ENCODE measurements at places on chromosomes 1 and 21.

DNA sequence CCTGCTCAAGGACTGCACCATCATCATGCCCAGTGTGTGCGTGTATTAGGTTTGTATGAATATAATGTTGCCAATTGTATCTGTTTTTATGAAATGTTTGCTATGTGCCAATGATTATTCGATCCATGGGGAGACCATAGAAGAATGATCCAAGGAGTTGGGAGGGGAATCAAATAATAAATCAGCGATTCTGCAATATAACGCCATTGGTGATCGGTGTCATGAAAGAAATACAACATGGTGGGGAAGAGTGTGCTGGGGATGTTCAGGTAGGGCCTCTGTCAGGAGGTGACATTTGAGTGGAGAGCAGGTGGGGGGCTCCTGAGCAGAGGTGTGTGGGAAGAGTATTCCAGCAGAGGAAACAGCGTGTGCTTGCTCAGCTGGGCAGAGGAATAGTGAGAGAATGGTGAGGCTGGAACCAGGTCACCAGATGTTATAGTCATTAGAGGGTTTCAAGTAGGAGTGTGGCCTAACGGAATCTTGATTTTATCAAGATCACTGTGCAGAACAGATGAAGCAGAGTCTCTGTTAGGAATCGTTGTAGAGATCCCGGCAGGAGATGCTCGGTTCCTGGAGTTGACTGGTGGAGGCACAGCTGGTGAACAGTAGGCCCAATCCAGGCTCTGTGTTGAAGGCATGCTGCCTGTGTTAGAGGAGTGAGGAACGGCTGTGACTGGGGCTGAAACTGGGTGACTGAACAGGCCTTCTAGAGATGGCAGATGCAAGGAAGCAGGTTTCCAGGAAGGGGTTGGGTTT lies 2.9 kb upstream of the ZNF496 start:
- DNase-seq = no peak

- DNase-seq = no peak
Observed at GRCh38 chr1:85578321-85579295, 2.0 kb upstream of the CCN1 start.

GRCh38 chr1:33143176-33143575 lies 38.7 kb downstream of the TRIM62 start:
- no peak for DNase-seq

DNA sequence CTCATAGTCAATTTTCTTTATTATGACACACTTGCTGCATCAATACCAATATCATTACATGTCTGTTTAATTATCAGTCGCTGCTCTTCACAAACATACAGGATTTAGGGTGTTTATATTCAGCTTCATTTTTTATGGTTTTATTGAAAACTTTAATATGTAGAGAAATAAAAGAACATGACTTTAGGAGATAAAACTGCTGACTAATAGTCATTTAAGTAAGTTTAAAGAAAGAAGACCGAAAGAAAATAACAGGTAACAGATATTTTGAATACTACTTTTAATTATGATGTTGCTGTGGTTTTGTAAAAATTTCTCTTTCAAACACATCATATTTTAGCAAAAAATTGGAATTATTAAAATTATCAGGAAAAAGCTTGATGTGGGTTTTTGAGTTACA lies 685.1 kb upstream of the BRINP3 start:
- no peak for DNase-seq

DNA sequence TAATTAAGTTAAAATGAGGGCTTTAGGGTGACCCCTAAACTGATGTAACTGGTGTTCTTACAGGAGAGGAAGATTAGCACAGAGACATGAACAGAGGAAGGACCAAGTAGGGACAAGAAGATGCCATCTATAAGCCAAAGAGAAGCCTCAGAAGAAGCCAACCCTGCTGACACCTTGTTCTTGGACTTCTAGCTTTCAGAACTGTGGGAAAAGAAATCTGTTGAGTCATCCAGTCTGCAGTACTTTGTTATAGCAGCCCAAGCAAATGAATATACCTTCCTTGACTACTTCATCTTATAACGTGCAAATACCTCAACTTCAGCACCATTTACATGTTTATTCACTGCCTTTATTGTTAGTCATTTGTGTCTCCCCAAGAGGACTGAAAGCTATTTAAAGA lies 3.4 kb downstream of the ZBTB21 start:
- no peak for DNase-seq

DNA sequence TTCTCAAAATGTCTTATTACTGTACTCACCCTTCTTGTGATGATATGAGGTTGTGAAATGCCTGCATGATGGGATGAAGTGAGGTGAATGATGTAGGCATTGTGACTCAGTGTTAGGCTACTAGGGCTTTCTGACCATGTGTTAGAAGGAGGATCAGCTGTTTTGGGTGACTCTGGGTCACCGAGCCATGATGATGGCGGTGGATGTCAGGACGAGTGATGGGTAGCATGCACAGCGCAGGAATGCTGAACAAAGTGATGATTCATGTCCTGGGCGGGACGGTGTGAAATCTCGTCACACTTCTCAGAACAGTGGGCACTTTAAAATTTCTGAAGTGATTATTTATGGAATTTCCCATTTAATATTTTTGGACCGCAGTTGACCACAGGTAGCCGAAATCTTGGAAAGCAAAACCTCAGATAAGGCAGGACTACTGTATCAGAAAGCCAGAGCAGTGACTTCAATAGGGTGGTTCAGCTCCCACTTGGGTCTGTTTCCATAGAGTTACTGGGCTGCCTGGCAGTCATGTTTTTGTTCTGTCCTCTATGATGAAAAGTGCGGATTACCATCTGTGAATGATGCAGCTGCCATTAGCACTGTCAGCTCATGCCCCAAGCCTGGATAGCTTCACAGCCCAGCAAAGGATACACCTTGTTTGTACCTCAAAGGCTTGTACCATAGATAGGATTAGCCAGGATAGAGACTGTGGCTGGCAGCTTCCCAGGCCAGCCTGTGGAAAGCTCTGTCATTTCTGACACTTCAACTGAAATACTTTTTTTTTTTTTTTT lies 26.6 kb downstream of the IL6R start:
- no peak for DNase-seq

- no peak for DNase-seq
Observed at GRCh38 chr1:94873520-94874351, 53.2 kb downstream of the CNN3 start.

DNA sequence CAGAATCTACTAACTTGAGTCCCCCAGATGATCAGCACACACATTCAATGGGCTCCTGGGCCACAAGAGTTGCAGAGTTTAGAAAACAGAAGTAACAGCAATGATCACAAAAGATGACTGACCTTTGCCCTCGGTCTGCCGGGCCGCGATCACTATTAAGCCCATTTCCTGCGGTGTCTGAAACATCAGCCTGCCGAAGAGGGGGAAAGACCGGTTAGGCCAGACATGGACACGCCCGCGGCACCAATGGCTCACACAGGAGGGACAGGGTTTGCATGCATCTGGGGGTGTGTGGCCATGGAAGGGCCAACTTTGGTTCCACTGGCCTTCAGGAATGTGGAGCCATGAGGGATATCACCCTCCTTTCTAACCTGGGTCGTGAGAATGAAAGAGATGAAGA lies 68.2 kb downstream of the SIM2 start:
- no peak for DNase-seq

DNA sequence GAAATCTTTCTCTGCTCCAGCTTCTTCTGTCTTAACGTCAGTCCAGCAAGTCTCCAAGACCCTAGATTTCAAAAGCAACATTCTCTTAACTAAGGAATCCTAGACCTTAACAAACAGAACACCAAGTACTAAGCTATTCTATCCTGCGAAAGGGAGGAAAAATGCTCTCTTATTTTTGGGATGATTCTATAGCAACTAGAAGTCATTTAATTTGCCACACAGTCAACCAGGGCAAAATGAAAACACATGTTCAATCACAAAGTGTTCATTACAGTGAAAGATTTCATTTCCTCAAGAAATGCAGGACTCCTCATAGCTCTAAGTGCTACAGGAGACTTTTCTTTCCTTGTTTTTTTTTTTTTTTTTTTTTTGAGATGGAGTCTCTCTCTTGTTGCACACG lies 36.2 kb upstream of the DOCK7 start:
- DNase-seq = no peak

DNA sequence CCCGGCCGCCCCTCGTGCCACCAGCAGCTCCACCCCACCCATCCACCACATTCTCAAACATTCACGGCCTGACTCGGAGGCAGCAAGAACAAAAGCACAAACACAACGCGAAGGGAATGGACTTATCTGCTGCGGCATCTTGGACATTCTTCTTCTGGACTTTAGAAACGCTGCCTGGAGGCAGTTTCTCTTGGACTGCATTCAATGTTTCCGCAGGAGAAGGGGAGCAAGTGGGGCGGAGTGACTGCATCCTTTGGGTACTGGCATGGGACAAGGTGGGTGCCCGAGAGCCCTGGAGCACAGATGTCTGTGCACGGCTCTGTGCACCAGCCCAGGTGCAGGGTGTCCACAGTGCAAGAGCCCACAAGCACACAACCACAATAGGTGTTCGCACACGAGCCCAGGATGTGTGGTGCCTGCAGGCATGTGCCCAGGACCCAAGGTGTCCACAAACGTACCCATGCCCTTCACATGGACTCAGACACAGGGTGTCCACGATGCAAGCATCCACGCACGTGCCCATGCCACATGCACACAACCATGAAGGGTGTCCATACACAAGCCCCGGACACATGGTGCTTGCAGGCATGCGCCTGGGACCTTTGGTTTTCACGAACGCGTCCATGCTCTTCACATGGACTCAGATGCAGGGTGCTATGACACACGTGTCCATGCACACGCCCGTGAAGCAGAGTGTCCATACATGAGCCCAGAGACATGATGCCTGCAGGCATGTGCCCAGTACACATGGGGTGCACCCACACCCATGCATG lies 53.6 kb downstream of the WNT9A start:
- DNase-seq = no peak

DNA sequence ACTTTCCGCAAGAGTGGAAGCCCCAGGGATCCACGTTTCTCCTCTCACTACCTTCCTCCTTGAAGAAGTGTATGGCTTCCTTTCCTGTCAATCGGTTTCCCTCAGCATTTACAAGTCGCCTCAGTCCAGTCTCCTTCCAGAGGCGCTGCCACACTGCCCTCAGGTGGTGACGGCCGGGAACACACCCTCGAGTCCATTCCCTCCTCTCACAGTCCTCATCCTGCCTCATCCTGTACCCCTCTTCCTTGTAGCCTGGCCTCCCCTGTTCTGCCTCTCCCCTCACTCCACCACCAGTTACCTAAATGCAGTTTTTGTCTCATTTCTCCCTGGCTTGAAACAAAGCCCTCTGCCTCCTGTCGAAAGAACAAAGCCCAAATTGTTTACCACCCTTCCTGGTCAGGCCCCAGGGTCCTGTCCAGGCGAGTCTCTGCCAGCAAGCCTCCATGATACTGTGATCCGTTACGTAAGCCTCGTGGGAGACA lies 23.2 kb upstream of the LSM10 start:
- DNase-seq = peak; percentile 79

DNA sequence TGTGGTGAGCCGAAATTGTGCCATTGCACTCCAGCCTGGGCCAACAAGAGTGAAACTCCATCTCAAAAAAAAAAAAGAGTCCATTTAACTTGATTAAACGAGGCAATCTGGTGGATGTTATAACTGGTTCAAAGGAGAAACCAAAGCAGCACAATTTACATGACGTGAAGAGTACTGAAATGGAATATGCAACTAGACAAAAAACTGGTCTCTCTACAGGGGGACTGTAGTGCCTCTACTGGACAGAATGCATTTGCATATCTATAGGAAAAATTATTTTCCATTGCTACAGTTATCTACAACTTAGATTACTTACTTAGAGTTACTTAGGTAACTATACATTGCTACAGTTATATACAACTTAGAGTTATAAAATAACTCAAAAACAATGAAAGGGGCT lies 2.7 kb upstream of the CAPN2 start:
- no peak for DNase-seq

DNA sequence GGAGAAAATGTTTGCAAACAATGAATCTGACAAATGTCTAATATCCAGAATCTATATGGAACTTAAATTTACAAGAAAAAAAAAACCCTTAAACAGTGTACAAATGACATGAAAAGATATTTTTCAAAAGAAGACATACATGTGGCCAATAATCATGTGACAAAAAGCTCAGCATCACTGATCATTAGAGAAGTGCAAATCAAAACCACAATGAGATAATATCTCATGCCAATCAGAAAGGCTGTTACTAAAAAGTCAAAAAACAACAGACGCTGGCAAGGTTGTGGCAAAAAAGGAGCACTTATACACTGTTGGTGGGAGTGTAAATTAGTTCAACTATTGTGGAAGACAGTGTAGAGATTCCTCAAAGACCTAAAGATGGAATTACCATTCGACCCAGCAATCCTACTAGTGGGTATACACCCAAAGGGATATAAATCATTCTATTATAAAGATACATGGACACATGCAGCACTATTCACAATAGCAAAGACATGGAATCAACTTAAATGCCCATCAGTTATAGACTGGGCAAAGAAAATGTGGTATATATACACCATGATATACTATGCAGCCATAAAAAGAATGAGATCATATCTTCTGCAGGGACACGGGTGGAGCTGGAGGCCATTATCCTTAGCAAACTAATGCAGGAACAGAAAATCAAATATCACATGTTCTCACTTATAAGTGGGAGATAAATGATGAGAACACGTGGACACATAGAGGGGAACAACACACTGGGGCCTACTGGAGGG lies 123.2 kb downstream of the PTPRC start:
- DNase-seq = no peak

- DNase-seq = no peak
Observed at GRCh38 chr1:161180639-161181038, 3.3 kb upstream of the B4GALT3 start.

GRCh38 chr1:205310976-205311704 lies 10.4 kb downstream of the NUAK2 start:
- no peak for DNase-seq

DNA sequence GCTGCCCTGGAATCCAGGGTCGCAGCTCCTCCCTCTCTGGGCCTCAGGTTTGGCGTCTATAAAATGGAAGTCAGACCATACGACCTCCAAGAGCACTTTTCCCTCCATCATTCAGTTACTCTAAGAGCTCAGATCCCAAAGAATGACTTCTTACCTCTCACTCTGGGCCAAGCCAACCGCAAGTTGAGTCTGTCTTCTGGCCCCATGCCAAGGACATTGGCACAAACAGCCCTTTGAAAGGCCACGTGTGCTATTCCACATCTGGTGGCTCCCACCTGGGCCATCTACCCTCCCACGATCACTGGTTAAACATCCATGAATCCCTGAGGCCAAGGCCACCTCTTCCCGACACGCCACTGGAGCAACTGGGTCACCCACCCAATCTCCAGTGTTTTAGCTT lies 12.4 kb downstream of the SLC2A7 start:
- no peak for DNase-seq

DNA sequence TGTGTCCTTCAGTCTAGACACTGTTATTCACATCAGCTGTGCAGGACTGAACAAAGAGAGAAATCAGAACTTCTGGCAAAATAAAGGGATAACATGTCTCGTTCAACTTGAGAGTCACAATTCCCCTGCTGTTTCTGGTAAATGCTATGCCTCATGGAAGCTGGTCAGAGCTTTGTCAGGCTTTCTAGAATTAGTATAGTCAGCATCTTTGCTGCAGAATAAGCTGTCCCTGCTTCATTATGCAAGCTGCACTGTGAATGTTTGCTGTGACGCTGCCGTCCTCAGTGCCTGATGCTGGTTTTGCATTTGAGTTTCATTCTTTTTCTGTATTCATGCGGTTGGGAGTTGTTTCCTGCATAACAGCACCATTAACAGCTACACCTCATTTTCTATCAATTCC lies 96.4 kb upstream of the KCNJ6 start:
- no peak for DNase-seq

GRCh38 chr1:29341936-29342335 lies 105.6 kb downstream of the PTPRU start:
- DNase-seq = no peak

GRCh38 chr1:100413035-100413434 lies 60.7 kb downstream of the CDC14A start:
- no peak for DNase-seq

All from activated naive CD8-positive, alpha-beta T cell treated with anti-CD3 and anti-CD28 coated beads, Interleukin-2, amount 50 U/mL, for 16 hours (primary cell).